ENCODE measurements at places on chromosomes 3 and 15. TPM values are rescaled to one million over a fixed set of nuclear protein-coding genes. Genes with fewer than 3 reads are reported as not detected.

TGM5 gene
- total RNA-seq, result not detected

- no peak for DNase-seq
Measured at GRCh38 chr15:40045572-40046217, 6.7 kb upstream of the SRP14 start.

DNA sequence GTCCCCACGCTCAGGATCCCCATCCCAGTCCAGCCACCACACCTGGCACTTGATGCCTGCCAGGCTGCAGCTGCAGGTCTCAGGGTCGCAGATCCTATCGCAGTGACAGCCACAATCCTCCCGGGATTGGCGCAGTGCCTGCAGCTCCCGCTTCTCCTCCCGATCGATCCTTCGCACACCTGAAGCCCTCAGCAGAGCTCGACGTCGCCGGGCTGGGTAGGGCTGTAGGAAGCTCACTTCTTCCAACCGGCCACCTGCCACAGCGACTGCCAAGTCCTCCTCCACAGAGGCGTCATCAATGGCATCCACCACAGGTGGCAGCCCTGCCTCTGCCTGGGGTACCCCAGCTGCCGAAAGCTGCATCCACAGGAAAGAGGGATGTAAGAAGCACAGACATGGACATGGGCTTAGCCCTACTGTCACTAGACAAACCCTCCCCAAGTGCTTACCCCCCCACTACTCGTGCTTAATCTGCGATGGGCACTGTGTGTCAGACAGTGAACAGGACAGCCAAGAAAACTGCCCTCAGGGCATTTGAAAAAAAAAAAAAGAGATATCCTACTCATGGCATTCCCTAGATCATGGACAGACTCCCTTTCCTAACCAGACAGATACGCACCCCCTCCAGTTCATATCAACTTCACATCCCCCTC is 9.2 kb downstream of the CSRNP1 start:
- no peak for DNase-seq

DNA sequence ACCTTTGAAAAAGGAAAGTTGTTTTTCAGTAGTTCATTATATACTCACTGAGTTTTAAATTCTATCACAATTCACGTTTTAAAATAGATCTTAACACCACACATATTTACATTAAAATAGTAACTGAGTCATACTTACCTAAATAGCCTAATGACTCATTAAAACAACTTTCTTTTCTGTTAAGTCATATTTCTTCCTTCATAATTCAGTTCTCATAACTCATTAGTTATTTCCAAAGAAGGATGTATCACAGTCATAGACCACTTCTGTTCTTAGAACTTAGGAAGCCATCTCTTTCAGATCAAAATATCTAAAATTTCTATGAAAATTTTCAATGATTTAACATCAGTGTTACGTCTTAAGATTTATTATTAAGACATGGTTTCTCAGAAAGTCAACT is 885.9 kb downstream of the FHIT start:
- peak; percentile 6 for DNase-seq

DNA sequence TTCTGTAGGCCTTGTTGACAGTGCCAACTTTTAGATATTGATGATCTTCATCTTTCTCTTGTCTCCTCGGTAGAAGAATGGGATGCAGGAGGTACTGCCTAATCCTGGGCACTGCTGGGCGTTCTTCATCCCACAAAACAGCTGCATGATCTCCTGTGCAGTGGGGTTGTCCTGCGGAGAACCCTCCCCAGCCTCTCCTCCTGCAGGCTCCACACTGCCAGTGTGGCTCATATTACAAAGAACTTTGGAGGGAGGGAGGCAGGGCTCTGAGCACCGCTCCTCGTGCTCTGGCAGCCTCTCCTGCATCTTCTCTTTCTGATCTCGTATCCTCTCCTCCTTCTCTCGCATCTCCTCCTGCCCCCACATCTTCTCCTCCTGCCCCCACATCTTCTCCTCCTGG is 7.5 kb downstream of the GOLGA6L2 start:
- no peak for DNase-seq

GRCh38 chr3:165696496-165696895 is 140.7 kb downstream of the BCHE start:
- DNase-seq, result no peak
